ENCODE measurements at places on chromosomes 6 and 20.

- peaks cover 3% of the 10 kb centered on the region for H3K4me1 ChIP-seq
- no peak overlapping the region for H3K4me3 ChIP-seq
- H3K36me3 ChIP-seq = no peaks in the 10 kb centered on the region
- H3K27ac ChIP-seq = no peak overlapping the region
Observed at GRCh38 chr6:109894181-109894580, 83.9 kb upstream of the GPR6 start.

GRCh38 chr6:130715058-130715457 lies 112.1 kb upstream of the SMLR1 start:
- H3K4me3 ChIP-seq = no peak overlapping the region
- H3K36me3 ChIP-seq = no peaks in the 10 kb centered on the region
- no peaks in the 10 kb centered on the region for H3K27me3 ChIP-seq
- H3K4me1 ChIP-seq = no peaks in the 10 kb centered on the region
- H3K27ac ChIP-seq = no peak overlapping the region
- no peak for DNase-seq

DNA sequence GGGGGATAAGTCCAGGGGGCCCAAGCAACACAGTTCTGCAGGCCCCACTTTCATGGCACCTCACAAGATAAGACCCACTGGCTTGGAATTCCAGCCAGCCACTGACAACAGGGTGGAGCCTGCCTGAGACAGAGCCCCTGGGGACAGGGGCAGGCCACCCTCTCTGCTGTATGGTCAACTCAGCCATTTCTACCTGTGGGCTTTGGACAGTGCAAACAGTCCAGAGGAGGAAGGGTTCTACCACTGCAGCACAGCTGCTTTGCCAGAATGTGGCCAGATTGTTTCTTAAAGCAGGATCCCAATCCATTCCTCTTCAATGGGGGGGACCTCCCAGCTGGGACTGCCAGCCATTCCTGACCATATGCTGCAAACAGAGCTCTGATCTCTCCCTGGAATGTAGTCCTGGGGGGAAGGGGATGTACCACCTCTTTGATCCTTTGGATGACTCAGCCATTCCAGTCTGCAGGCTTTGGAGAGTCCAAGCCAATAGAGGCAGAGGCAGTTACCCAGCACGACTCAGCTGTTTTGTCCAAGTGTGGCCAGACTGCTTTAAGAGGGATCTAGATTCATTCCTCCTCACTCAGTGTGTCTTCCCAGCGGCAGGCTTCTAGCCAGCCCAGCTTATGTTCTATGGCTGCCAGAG lies 842.2 kb downstream of the EPHA7 start:
- no peak overlapping the region for H3K4me3 ChIP-seq
- no peak for DNase-seq
- no peaks in the 10 kb centered on the region for H3K36me3 ChIP-seq
- H3K4me1 ChIP-seq = no peaks in the 10 kb centered on the region
- no peak overlapping the region for H3K27ac ChIP-seq

GRCh38 chr20:61230166-61230565 lies 21.9 kb upstream of the CDH4 start:
- no peak for DNase-seq
- H3K27ac ChIP-seq = no peak overlapping the region
- no peak overlapping the region for H3K4me3 ChIP-seq
- H3K36me3 ChIP-seq = no peaks in the 10 kb centered on the region
- no peaks in the 10 kb centered on the region for H3K4me1 ChIP-seq

DNA sequence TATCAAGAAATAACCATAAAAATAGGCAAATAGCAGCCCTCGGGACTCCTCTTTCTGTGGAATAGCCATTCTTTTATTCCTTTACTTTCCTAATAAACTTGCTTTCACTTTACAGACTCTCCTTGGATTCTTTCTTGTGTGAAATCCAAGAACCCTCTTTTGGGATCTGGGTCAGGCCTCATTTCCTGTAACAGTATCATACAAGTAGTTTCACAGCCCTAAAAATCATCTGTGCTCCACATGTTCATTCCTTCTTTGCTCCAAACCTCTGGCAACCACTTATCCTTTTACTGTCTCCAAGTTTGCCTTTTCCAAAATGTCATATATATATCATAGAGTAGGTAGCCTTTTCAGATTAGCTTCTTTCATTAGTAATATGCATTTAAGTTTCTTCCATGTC lies 13.5 kb upstream of the NT5E start:
- H3K27ac ChIP-seq = no peak overlapping the region
- no peaks in the 10 kb centered on the region for H3K27me3 ChIP-seq
- DNase-seq = no peak
- no peaks in the 10 kb centered on the region for H3K4me1 ChIP-seq
- H3K36me3 ChIP-seq = no peaks in the 10 kb centered on the region

DNA sequence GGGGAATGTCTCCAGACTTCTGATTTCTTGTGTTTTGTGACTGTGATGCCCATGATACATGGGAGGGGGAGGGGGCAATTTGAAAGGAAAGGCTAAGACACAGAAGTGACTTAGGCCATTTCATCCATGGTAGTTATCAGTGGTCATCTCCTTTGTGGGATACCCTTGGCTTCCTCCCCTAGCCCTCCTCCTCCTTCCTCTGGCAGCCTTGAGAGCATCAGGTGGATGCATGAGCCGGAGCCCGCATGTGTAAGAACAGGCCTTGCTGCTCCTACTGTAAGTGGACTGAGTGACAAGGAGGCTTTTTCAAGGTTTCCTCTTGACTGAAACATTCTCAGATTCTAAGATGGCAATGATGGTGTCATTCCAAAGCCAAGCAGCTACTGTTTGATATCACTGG lies 874 bp downstream of the CD83 start:
- H3K36me3 ChIP-seq = no peaks in the 10 kb centered on the region
- peak overlapping the region; percentile 85 for H3K4me3 ChIP-seq
- DNase-seq = no peak

DNA sequence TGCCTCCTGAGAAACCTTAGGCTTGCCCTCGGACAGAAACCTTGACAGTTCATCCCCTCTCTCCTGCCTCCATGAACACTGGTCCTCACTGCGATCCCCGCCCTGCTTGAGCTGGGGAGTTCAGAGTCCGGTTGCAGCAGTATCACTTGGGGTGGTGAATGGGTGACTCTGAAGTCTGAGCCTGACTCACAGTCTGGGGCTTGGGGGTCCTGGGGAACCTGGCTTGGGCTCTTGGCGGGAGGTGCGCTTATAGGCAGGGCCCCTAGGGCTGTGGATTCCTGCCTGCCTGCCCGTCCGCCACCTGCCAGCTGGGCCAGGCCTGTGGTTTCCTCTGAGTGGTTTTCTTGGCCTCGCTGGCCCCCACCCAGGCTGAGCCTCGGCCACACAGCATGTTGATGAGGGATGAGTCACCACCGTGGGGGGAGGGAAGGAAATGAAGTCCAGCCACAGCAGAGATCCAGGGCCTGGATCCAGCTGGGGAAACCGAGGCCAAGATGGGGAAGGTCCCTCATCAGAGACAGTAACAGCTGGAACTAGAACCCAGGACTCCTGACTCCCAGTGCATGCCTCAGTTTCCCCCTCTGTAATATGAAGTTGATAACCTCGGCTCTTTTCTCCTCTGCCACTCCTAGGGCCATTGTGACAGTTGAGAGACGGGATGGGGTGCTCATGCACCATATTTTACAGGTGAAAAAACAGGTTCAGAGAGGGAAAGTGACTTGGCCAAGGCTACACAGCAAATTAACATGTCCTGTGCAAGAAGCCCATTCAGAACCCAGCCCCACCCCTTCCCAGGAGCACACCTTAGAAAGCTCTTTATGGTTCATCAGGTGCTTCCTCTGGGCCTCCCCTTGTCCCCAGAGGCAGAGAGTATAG lies 9.2 kb downstream of the FOXS1 start:
- no peak overlapping the region for H3K4me3 ChIP-seq
- H3K27me3 ChIP-seq = no peaks in the 10 kb centered on the region
- peak; percentile 95 for DNase-seq

DNA sequence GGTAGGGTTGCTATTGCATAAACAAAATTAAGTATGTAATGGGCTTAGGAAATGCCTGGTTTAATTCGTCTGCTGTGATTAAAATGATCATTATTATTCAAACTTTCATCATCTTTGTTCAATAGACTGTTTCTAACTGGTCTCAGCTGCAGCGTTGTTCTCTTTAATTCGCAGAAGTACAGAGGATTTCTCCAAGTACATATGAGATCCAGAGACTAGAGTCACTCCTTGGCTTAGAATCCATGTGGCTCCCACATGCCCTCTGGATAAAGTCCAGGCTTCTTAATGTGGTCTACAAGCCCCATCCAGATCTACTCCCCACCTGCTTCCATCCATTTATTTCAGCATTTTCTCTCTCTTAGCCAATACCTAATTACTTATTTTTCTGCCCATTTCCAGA lies 1.1 kb upstream of the ZBTB24 start:
- H3K4me1 ChIP-seq = peaks cover 25% of the 10 kb centered on the region
- peak overlapping the region; percentile 99 for H3K4me3 ChIP-seq
- H3K27ac ChIP-seq = peak overlapping the region; percentile 61
- H3K36me3 ChIP-seq = peaks cover 11% of the 10 kb centered on the region
- H3K27me3 ChIP-seq = no peaks in the 10 kb centered on the region

- H3K4me1 ChIP-seq = no peaks in the 10 kb centered on the region
- no peaks in the 10 kb centered on the region for H3K27me3 ChIP-seq
- DNase-seq = no peak
- no peaks in the 10 kb centered on the region for H3K36me3 ChIP-seq
Observed at GRCh38 chr20:46102940-46103339, 13.2 kb upstream of the NCOA5 start.

DNA sequence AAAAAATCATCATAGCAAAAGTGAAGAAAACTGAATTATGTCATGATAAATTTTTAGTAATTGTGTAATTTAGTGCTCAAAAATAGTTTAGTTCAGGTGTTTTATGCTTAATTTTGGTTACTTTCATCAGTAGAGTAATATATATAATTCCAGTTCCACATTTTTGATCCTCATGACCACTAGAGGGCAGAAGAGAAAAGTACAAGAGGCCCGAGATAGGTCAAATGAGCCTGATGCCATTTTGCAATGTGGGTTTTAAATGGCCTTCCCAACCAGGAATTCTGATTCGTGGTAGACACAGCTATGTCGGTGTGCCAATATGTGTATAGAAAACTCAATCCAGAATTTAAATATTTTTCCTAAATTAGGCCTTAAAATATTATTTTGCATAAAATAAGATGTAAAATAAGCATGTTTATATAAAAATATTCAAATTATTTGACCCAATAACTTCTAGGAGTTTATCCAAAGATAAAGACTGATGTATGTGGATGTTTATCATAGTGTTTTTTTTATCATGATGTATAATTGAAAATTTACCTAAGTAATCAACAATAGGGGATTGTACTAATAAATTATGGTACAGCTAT lies 159.7 kb upstream of the RPS6KA2 start:
- H3K27ac ChIP-seq = no peak overlapping the region
- no peaks in the 10 kb centered on the region for H3K4me1 ChIP-seq
- no peak overlapping the region for H3K4me3 ChIP-seq
- no peaks in the 10 kb centered on the region for H3K36me3 ChIP-seq
- DNase-seq = no peak

GRCh38 chr6:43736211-43736786 lies 33.7 kb upstream of the VEGFA start:
- H3K4me3 ChIP-seq = no peak overlapping the region
- no peaks in the 10 kb centered on the region for H3K4me1 ChIP-seq
- no peak for DNase-seq
- no peak overlapping the region for H3K27ac ChIP-seq
- no peaks in the 10 kb centered on the region for H3K27me3 ChIP-seq

DNA sequence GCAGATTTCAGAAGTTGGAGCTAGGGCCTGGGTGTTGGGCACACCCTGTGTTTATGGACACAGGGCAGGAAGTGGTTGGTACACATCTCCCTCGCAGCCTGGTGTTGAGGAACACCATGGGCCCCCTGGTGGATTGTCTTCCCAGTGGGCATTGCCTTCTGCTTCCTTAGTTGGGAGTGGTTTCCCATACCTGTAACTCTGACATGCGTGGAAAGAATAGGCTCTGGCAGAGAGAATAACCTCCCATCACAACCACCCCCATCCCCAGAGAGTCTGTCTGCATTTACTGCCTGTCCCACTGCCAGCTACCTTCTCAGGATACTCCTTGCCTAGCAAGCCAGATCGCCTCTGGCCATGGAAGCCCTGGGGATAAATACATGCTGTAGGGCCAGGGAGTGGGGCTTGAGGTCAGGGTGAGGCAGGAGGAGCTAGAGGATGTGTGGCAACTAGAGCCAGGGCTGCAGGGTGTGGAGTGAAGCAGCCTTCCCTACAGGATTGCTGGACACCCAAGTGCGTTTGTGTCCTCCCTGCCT lies 14.7 kb downstream of the LRRC73 start:
- H3K4me1 ChIP-seq = peaks cover 30% of the 10 kb centered on the region
- H3K27ac ChIP-seq = peak overlapping the region; percentile 17
- H3K36me3 ChIP-seq = peaks cover 11% of the 10 kb centered on the region

- H3K27me3 ChIP-seq = no peaks in the 10 kb centered on the region
- no peaks in the 10 kb centered on the region for H3K36me3 ChIP-seq
- no peak overlapping the region for H3K27ac ChIP-seq
- DNase-seq = no peak
- no peaks in the 10 kb centered on the region for H3K4me1 ChIP-seq
- H3K4me3 ChIP-seq = no peak overlapping the region
Observed at GRCh38 chr6:137610702-137611101, 116.5 kb upstream of the OLIG3 start.

DNA sequence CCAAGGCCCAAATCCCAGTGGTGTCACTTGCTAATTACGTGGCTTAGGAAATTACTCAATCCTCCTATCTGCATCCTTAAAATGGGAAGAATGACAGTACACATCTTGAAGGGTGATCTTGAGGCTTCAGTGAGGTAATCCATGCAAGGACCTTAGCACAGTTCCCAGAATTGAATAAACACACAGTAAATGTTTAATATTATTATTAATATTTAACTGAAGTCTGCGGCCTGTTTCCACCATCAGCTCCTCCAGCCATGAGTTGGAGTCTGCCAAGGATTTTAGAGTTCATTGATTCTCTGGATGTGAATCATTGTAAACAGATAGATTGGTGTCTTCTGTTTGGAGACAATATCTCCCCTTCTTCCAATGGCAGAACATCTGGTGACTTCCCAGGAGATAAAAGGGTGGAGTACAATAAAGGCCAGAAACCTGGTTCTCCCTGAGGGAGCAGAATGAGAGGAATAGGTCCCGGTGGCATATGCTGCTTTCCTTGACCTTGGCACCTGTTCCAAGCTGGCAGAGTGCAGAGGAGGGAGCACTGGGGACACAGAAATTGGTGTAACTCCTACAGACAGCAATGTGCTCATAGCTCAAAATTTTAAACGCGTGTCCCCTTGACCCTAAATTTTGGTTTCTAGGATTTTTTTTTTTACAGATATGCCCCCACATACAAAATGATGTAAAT lies 25.4 kb downstream of the UNC5CL start:
- no peaks in the 10 kb centered on the region for H3K27me3 ChIP-seq
- no peak for DNase-seq
- no peaks in the 10 kb centered on the region for H3K4me1 ChIP-seq
- no peaks in the 10 kb centered on the region for H3K36me3 ChIP-seq

GRCh38 chr6:43383021-43383667 lies 13.7 kb upstream of the ZNF318 start:
- H3K36me3 ChIP-seq = no peaks in the 10 kb centered on the region
- DNase-seq = no peak
- H3K27ac ChIP-seq = no peak overlapping the region
- H3K4me3 ChIP-seq = no peak overlapping the region
- no peaks in the 10 kb centered on the region for H3K27me3 ChIP-seq

GRCh38 chr6:170003027-170003426 lies 251.6 kb downstream of the ERMARD start:
- H3K27me3 ChIP-seq = no peaks in the 10 kb centered on the region
- H3K4me1 ChIP-seq = no peaks in the 10 kb centered on the region
- no peak overlapping the region for H3K27ac ChIP-seq
- no peak for DNase-seq
- H3K4me3 ChIP-seq = no peak overlapping the region
- H3K36me3 ChIP-seq = no peaks in the 10 kb centered on the region
